ENCODE measurements at places on chromosomes 6 and 20.

- no peak for DNase-seq
Observed at GRCh38 chr6:67952121-67952520, 683.0 kb upstream of the ADGRB3 start.

GRCh38 chr20:58722877-58723627 lies 30.5 kb downstream of the NPEPL1 start:
- no peak for DNase-seq

GRCh38 chr6:157982563-157983405 lies 1.1 kb downstream of the SYNJ2 start:
- no peak for DNase-seq

DNA sequence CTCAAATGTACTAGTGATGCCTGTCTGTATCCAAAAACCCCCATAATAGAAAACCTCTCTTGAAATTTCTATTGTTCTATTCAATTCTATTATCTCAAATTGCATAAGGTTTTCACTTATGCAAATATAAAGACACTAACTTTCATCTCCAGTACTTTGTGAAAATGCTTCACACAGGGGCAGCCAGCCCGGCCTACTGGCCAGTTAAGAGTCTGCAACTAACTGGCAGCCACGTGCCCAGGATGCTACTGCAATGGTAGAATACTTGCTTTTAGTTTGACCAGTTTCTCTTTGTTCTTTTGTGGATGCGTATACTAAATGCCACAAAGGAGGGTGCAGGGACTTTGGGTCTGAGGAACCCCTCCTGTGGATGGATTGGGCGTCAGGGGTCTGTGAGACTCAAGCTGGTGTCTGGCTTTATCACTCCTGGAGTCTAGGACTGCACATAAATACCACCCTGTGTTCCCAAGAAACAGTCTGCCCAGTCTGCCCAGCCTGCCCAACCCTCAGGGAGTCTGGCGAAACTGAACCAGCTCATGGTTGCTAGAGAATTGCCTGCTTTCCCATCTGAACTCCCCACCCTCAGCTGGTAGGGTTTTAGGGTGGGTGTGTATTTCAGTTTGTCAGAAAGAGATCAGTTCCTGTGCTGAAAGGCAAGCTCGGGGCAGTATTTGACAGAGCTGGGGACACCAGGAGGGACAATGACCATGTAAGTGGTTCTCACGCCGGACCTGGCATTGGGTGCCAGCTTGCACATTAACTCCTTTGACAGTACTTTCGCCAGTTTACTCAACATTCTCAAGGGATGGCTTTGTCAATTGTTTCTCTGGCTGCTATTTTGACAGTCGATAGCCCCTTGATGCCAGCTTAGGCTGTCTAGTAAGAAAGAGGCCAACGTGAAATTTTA lies 558.2 kb upstream of the JAG1 start:
- DNase-seq = no peak

DNA sequence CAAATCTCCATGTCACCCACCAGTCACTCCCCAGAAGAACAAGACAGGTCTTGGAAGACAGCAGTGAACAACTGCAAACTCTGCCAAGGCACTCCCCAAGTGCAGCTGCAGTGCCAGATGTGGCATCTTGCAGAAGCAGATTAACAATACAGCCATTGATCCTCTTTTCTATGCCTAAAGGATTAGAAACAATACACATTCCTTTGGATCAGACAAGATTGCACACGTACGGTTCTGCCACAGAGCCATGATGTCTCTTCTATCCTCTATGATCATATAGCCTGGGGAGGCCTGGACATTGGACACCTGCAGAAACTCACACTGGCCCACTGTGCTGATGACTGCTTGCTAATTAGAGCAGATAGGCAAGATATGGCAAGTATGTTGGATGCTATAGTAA lies 155.9 kb downstream of the MYLK4 start:
- DNase-seq = no peak

GRCh38 chr6:22647719-22648118 lies 78.4 kb downstream of the HDGFL1 start:
- no peak for DNase-seq

DNA sequence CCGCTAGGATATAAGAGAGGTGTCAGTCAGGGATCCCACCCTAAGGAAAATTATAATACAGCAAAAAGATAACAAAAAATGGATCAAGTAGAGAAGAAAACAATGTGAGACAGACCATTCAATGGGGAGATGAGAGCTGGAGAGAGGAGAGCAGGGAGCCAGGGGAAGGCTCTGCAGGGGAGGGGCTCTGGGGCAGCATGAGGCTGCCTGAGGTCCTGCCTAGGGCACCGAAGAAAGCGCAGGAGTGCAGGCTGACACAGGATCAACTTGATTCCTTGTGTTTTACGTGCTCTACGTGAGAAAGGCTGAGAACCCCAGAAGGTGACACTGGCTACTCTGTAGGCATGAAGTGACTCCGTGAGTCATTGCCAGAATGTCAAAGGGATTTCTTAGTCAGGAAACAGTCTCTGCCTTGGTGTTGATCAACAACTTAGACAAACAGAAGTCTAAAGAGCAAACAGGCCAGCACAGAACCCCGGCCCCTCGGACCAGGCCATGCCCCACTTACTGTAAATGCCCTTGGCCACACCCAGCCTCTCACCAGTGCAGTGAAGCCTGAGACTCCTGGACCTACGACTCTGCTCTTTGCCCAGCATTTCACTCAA lies 290.1 kb upstream of the PRDM1 start:
- no peak for DNase-seq

DNA sequence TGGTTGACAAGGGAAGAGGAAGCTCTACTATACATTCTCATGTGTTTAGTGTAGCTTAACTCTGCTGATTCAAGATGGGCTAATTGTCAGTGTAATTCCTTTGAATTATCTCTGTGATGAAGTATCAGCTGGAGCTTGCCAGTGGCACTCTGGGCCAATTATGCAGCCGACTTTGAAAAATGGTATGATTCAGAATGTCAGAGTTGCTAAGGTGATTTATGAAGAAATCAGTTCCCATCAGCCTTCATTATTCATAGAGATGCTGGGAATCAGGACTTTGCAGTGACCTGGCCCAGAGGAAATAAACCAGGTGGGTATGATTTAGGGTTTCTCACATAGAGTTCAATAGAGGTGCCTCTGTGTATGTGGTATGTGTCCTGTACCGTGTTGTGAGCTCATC lies 33.4 kb downstream of the KCNS1 start:
- no peak for DNase-seq

- no peak for DNase-seq
Observed at GRCh38 chr6:33440649-33441309, 13.6 kb upstream of the ZBTB9 start.

DNA sequence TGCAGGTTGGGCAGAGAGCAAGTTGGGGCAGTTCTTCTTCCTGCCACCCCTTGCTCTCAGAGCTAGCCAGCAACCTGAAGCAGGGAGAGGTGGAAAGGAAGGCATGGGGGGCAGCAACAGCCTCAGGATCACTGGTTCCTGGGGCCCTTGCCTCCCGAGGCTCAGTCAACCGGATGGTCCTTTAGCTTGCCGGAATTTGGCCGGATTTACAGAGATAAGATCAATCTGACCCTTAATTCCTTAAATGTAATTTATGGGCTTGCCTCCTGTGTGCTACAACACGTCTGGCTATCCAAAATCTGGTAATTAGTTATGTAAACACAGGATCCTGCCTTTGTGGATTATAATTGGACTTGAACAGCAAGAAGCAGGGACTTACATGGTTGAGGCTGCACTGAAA lies 19.5 kb upstream of the TCP11 start:
- no peak for DNase-seq

- no peak for DNase-seq
Observed at GRCh38 chr20:1863296-1863695, 31.9 kb upstream of the SIRPA start.

GRCh38 chr6:156699017-156699421 lies 78.2 kb upstream of the ARID1B start:
- DNase-seq = no peak
